ENCODE measurements at places on chromosomes 11 and 22. TPM values are rescaled to one million over a fixed set of nuclear protein-coding genes. Genes with fewer than 3 reads are reported as not detected.

The EPS8L2 gene
- 8.2 TPM for total RNA-seq

The MALAT1 gene
- total RNA-seq: 30,085 TPM

The ART1 gene
- total RNA-seq: not detected

DNA sequence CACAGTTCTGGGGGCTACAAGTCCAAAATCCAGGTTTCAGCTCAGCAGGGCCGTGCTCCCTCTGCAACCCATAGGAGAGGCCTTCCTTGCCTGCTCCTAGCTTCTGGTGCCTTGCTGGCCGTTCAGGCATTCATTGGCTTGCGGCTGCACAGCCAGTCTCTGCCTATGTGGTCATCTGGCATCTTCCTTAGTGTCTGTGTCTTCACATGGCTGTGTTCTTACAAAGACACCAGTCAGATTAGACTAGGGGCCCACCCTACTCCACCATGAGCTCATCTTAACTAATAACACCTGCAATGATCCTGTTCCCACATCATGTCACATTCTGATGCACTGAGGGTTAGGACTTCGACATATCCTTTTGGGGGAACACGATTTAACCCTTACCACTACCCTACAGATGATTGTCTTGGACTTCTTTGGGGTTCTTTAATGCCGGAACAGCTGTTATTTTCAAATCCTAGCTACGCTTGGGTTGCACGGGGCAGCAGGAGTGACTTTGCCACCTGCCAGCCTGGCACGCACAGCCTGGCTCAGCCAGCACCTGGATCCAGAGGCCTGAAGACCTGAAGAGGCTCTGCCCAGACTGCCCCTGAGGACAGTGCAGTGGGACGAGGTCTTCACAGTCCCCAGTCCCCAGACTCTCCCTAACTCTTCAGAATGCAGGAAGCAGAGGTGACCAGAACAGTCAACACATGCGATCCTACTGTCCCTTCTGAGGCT is 7.7 kb upstream of the NEAT1 start:
- H3K36me3 ChIP-seq: peaks cover 24% of the 10 kb centered on the region
- H3K4me3 ChIP-seq: no peak overlapping the region
- no peak for DNase-seq
- peaks cover 24% of the 10 kb centered on the region for H3K4me1 ChIP-seq
- H3K27me3 ChIP-seq: no peaks in the 10 kb centered on the region

GRCh38 chr11:78535920-78536319 is 38.7 kb downstream of the NARS2 start:
- no peak overlapping the region for H3K4me3 ChIP-seq
- no peaks in the 10 kb centered on the region for H3K36me3 ChIP-seq
- no peak overlapping the region for H3K27ac ChIP-seq

GRCh38 chr11:134514354-134514951 is 102.4 kb upstream of the B3GAT1 start:
- no peaks in the 10 kb centered on the region for H3K36me3 ChIP-seq
- peaks cover 8% of the 10 kb centered on the region for H3K27me3 ChIP-seq
- DNase-seq: peak; percentile 42
- no peak overlapping the region for H3K4me3 ChIP-seq

DNA sequence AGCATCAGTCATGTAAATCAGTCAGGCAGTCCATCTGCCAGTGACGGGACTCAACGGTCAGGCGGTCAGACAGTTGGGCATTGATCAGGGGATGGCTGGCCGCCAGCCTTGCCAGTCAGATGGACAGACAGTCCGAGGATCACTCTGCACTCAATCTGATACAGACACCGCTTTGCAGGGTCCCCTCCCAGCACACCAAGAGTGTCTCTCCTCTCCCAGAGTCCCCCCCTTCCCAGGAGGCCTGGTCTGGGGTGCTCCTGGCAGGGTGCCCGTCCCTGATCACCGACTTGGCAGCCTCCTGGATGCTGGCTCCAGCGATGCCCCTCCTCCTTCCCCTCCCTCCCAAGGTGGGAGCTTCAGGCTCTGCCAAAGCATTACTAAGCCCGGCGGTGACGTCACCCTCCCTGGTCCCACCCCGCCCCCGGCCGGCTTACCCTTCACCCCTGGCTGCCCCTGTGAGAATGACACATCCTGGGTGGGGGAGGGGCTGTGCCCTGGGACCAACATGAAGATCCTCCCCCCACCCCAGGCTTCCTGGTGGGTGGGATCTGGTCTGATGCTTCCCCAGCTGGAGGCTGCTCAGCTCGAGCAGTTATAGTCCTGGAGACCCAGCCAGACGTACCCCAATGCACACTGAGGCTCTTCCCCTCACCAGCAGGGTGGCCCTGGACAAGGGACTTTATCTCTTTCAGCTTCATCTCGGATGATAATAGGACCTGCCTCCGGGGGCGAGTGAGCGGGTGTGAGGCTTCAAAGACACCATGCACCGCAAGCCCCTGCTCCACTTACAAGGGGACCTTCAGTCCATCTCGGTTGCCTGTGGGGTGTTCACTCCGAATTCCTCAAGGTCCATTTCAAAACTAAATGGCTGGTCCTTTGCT is 69.2 kb downstream of the CD82 start:
- H3K27ac ChIP-seq: peak overlapping the region; percentile 62
- H3K27me3 ChIP-seq: peaks cover 2% of the 10 kb centered on the region
- no peak for DNase-seq
- H3K4me1 ChIP-seq: no peaks in the 10 kb centered on the region
- peaks cover 1% of the 10 kb centered on the region for H3K36me3 ChIP-seq
- no peak overlapping the region for H3K4me3 ChIP-seq

DNA sequence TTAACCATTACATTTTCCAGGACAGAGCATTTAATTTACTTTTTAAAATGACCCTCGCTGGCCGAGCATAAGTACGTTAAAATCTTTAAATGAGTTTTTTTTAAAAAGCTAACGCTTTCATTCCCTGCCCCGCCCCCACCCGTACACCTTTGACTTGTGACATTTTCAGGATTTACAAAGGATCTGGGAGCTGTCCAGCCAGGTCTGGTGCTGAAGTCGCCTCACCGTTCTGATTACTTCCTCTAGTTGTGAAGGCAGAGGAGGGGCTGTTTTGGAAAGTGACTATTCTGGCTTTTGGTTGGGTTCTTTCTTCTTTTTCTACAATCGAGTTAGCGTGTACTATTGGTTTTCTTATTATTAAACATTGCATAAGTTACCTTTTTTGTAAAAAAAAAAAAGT is 2.9 kb downstream of the C11orf87 start:
- peaks cover 12% of the 10 kb centered on the region for H3K36me3 ChIP-seq
- H3K27ac ChIP-seq: no peak overlapping the region
- H3K4me1 ChIP-seq: peaks cover 7% of the 10 kb centered on the region
- peaks cover 20% of the 10 kb centered on the region for H3K27me3 ChIP-seq

GRCh38 chr11:112177589-112177988 is 2.3 kb downstream of the BCO2 start:
- peaks cover 12% of the 10 kb centered on the region for H3K4me1 ChIP-seq
- no peak overlapping the region for H3K4me3 ChIP-seq
- peaks cover 32% of the 10 kb centered on the region for H3K27me3 ChIP-seq
- no peak for DNase-seq
- H3K27ac ChIP-seq: no peak overlapping the region

- peak overlapping the region; percentile 92 for H3K27ac ChIP-seq
- peaks cover 12% of the 10 kb centered on the region for H3K36me3 ChIP-seq
- no peak for DNase-seq
- peak overlapping the region; percentile 86 for H3K4me3 ChIP-seq
Measured at GRCh38 chr11:820655-821511, 2.2 kb downstream of the PNPLA2 start.
